Mammary epithelial cell (primary cell): ENCODE measurements at places on chromosomes 3 and 15.
A peak's percentile ranks its signal among the peaks of the same experiment; 100 is the strongest.

DNA sequence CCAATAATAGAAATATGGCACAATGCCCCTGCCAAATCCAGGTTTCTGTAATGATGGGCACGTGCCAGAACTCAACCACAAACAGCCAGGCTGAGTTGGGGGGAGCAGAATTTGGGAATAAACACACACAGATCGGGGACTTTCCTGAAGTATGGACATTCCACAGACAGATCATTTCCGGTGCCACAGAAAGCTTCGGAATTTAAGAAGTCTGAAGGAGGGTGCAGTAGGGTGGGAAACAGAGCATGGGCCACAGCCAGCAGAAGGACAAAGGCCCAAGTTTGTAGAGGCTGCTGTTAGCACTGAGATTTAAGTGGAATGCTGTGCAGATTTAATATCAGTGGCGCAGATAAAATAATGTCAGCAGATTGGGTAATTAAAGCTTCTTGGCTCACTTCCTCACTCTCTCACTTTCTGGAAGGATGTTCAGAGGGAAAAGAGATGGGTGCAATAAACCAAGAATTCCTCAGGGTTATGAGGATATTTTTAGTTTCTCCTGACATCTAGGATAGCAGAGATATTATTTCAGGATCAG is 67.4 kb downstream of the MYLK start:
- DNase-seq: no peak

DNA sequence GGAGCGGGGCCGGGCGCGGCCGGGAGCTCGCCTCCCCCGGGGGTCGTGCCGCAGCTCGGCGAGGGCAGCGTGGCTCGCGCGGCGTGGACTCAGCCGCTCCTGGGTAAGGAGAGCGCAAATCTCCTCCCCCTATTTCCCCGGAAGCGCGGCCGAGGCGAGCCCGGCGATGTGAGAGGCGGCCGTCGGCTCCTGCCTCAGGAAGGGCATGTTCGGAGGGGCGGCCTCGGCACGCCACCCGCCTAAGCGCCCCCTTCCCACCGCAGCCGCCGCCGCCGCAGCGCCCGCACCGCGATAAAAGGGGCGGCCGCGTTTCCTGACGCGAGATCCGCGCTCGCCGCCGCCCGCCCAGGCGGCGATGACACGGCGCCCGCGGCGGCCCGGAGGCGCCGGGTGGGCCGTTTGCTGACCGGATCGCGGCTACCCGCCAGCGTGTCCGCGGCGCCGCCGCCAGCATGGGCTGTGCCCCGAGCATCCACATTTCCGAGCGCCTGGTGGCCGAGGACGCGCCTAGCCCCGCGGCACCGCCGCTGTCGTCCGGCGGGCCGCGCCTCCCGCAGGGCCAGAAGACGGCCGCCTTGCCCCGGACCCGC is at the start of gene PDE8A:
Gene PDE8A, plus strand, starts transcription at position 146 of the 590 bp plus-strand sequence. Its CDS starts 307 bp downstream, at position 453.
- peak; percentile 35 for DNase-seq

- no peak for DNase-seq
These were observed 630.8 kb upstream of the GBE1 start for GRCh38 chr3:82392203-82392775.

- no peak for DNase-seq
These were observed 67.3 kb downstream of the PPARG start for GRCh38 chr3:12356175-12356574.

DNA sequence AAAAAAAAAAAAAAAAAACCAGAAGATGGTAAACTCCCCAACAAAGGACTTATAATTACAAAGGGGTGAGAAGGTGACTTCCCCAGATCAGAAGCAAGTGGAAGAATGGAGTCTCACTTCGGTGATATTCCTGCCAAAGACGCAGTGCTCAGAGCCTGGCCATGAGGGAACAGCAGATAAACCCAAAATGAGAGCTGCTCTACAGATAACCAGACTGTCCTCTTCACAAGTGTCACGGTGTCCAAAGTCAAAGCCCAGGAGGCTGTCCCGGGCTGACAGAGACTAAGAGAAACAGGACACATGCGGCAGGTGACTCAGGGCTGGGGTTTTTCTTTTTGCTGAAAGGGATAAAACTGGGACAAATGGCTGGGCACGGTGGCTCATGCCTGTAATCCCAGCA is 48.8 kb downstream of the HMCES start:
- DNase-seq: no peak

DNA sequence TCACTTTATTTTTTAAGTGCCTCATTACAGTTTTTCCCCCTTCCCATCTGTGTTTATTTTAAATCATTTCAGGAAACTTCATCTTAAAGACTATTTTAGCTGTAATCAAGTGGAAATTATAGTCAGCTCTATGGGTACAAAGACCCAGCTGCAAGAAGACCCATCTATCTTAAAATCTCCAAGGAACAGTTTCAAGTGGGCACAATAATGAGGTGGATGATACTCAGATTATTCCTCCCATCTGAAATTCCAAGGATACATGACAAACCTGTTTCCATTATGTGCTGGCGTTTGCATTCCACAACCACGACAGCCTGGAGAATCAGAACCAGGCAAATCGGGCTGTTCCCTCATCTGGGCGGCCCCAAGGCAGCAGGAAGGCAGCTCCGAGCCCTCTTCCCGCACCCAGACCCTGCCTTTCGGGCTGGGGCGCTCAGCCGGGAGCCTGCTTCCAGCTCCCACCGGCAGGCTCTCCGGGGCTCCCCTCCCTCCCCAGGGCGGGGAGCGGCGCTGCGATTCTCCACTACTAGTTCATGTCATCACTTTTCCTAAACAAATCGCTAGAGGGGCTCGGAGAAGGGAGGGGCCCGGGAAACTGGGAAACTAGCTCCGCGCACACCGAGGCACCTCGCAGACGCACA is at the start of gene MGLL:
Gene MGLL, minus strand, starts transcription at position 475 of the 641 bp plus-strand sequence. Its CDS starts 197 bp downstream, at position 278.
- DNase-seq: peak; percentile 50

DNA sequence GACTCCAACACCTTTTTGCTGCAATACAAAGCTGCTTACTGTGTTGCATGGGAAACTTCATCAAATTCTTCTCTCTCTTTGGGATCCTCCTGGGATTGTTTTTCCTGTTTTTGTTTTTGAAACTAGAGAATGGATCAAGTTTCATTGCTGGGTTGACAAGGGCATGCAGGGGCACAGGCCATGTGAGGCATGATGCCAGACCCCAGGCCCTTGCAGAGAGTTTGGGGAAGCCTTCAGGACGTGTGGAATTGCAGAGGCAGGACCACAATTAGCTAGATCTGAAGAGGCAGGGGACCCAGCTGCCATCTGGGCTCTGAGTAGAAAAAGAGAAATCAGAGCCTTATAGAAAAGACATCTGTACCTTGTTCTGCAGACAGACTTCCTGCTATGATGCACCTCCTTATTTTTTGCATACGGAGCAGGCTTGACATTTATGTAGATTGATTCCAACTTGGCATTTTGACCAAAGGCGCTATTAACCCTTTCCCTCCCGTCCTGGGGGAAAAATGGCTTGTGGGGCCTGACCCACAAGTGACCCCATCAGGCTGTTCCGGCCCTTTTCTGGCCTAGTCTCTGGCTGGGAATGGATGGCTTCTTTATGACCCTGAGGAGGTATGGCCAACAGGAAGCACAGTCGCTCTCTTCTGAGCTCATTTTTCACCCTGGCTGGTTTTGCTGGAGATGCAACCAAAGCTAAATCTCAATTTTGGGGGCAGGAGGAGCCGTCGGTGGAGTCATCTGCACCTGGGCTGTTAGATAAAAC is 44.3 kb upstream of the CHRNB4 start:
- no peak for DNase-seq

- no peak for DNase-seq
These were observed 4.7 kb downstream of the MRPS11 start for GRCh38 chr15:88472225-88472624.

DNA sequence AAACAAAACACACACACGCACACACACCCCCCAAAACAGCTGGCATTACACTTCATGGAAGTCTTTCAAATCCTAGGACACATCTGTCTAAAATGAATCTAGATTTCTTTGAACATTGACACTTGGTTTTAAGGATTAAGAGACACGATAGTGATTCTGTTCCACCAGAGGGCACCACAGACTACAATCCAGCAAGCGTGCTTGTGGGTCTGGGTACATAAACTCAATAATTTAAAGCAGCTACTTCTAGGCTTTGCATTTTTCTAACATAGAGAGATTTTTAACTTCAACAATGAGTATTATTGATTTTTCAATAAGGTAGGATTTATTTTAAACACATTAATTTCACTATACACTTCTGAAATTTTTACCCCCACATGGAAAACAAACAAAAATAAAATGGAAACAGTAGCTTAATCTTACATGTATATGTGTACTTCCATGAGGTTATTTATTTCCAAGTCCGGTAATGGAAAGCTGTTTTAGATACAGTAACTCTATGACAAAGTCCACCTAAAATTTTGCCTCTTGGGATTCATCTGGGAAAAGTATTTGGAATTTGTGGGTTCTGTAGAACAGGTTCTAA is 564.0 kb upstream of the TGFBR2 start:
- DNase-seq: peak; percentile 39
